Neural progenitor cell (in vitro differentiated cells): ENCODE measurements at places on chromosomes 1 and 21.

GRCh38 chr21:21114461-21114860, 116.3 kb downstream of the NCAM2 start:
- DNase-seq = no peak

- DNase-seq = no peak
These were observed 82.4 kb upstream of the CYYR1 start for GRCh38 chr21:26655460-26655859.

- peak; percentile 6 for DNase-seq
These were observed 553 bp downstream of the PTGER3 start for GRCh38 chr1:71046891-71047634.

GRCh38 chr1:17276568-17276967, 27.7 kb downstream of the PADI3 start:
- DNase-seq = no peak

- DNase-seq = no peak
These were observed 36.8 kb downstream of the RAB3GAP2 start for GRCh38 chr1:220235462-220235861.

DNA sequence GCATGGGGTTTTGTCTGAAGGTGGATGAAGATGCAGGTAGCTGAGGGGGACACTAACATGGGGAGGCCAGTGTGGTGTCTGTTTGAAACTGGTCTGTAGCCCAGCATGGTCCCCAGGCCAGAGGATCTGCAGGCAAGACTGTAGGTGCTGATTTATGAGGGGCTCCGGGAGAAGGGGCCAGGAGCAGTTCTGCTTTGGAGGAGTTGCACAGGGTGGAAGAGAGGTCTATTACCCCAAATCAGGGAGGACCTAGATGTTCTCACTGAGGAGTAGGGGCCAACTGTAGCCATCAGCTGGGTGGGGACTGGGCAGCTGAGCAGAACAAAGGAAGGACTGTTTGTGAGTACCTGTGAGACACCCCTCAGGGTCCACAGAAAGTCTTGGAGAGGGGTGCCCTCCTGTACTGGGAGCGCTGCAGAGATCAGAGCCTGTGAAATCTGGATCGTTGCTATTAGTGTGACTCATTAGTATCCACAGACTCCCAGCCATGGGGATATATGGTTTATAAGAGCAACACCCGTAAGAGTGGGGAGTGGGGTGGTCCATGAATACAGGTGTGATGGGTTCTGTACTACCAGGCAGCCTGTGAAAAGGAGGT, 64.3 kb upstream of the IRF2BP2 start:
- no peak for DNase-seq

- DNase-seq = peak; percentile 37
These were observed 3.3 kb downstream of the CSRP1 start for GRCh38 chr1:201503397-201504176.

- DNase-seq = no peak
These were observed 51.2 kb downstream of the GIPC2 start for GRCh38 chr1:78096976-78097375.

GRCh38 chr1:89844241-89844807, 23.5 kb downstream of the LRRC8D start:
- DNase-seq = no peak

DNA sequence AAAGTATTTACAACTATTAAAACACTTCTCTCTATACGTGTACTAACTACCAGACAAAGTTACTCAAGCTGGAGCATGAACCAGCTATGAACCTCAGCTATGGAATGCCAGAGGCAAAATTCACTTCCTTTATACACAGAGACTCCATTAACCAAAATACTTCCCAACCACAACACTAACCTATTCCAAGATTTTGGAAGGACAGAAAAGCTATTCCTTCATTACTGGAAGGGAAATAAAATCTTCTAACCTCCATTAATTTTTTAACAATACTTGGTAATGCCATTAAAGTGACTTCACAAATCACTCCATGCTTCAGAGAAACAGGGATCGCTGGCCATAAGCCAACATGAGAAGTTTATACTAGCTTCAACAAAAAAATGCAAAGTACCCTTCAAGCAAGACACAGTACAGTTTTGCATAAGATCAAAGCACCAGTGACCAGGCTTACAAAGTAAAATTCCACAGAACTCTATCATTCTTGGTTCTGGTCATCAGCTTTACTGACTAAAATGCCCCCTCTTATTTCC, 58.0 kb downstream of the PUM1 start:
- DNase-seq = no peak

GRCh38 chr1:210582205-210582970, 253.7 kb downstream of the HHAT start:
- DNase-seq = no peak

DNA sequence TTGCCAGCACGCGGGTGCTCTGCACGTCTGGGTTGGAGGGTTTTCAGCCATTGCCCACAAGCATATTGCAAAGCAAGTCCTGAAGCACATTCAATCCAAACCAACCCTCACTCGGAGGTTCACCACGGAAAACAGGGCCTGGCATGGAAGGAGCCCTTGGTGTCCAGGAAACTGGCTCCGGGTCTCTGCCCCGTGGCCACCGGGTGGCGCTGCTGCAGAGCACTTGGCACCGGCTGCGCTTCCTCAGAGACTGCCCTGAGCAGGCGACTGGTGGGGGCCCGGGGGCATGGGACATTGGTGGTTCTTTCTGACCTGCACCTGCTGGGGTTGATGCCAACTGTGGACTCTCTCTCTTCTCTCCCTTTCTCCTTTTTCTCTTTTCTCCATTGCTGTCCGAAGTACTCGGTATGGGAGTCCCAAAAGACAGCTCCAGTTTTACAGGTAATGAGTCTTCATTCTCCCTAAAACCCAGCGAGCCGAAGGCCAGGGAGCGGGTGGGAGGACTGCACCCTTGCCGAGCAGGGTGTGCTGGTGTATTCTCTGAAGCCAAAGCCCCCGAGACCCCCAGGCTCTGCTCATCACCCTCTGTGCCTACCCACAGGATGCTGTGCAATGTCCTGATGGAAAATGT, 4.1 kb upstream of the KCNAB2 start:
- peak; percentile 75 for DNase-seq

DNA sequence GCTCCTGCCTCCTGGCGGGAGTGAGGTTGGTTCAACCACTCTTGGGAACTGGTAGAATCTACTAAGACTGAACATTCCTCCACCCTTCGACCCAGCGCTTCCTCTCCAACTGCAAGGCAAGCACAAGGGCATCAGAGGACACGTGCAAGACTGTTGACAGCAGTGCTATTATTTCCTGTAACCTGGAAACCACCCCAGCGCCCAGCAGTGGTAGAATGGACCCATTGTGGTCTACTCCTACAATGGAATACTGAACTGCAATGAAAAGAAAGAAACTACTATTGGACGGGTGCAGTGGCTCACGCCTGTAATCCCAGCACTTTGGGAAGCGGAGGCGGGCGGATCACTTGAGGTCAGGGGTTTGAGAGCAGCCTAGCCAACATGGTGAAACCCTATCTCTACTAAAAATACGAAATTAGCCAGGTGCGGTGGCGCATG, 33.0 kb upstream of the TARDBP start:
- peak; percentile 50 for DNase-seq

DNA sequence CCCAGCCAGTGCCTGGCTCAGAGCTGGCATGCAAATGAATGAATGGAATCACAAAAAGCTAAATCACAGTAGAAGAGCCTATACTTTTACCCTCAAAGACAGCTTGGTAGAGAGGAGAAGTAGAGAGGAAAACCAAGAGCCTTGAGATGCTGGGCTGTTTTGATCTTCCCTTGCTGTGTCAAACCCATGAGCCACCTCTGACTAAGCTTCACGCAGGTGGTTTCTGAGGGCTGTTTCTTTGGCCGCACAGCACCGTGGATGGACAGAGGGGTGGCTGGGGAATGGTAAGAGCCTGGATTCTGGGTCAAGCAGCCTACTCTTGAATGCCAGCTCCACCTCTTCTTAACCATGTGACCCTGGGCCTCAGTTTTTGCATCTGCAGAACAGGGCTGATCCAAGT, 18.6 kb downstream of the ABCG1 start:
- no peak for DNase-seq

DNA sequence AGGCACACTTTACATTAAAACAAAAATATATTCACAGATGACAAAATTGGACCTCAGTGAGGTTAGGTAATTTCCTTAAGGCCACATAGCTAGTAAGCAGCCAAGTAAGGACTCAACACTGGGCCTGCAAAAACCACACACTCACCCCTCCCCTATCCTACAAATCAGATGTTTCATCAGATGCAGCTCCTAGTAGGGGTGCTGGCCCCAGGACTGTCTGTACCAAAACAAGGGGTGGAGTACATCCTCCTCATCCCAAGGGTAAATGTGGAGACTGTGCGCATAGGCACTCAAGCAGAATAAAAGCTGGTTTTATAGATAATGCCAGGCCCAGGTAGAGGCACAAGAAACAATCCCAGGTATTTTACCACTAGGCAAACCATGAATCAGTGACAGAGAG, 25.7 kb downstream of the URB1 start:
- DNase-seq = no peak

- DNase-seq = no peak
These were observed 32.7 kb upstream of the DHCR24 start for GRCh38 chr1:54919367-54920359.

DNA sequence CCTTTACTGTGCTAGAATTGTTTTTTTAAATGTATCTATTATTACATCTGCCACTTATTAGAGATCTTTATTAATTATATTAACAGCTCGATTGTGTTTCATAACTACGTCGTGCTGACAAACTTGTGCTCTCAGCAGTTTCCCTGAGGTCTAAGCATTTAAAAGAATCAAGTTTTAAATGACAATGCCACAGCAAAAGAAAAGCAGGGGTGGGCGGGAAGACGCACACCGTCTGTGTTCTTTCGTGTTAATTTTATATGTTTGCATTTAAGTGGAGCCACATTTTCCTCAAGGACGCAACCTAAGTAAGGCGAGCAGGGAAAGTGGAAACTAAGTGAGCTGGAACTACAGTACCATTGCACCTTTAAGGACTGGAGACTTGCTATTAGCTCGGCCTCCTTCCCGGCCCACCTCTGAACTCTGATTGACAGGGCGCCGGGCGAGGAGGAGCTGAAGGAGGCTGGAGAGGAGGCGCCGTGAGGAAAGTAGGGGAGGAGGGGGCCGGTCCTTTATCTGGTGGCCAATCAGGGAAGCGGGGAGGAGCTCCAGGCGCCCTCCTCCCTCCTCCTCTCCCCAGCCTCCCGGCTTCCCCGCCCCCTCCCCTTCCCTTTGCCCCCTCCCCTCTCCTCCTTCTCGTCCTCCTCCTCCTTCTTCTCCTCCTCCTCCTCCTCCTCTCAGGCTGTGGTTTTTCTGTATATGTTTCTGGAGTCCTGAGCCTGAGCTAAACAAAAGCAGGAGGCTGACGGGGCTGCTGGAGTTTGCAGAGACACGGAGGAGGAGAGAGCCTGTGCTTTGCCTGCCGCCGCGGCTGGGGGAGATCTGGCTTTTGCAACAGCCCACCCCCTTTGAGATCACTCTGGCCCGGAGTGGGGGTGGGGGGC, at the start of gene PBX1:
PBX1 (plus strand) TSS at position 724 of the 881 bp plus-strand sequence.
- peak; percentile 98 for DNase-seq

DNA sequence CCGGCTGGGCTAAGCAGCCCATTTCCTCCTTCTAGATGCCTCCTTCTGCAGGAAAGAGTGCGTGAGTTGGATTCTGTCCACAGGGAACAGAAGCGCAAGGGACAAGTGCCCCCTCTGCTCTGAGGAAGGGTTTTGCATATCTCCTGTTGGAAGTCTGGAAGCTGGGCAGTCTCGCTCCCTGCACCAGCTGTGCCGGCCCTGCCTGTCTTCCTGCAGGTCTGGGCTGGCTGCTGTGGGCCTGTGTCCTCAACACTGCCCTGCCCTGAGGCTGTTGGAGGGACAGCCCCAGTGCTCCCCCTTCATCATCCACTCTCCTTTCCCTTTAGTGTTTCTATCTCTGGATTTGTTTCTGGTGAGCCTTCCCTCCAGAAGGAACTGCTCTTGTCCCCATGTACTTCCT, 21.8 kb downstream of the ADARB1 start:
- no peak for DNase-seq

- peak; percentile 42 for DNase-seq
These were observed 83.4 kb downstream of the SLC16A1 start for GRCh38 chr1:112872551-112872962.

GRCh38 chr1:7474786-7475502, 296.2 kb upstream of the VAMP3 start:
- peak; percentile 33 for DNase-seq

DNA sequence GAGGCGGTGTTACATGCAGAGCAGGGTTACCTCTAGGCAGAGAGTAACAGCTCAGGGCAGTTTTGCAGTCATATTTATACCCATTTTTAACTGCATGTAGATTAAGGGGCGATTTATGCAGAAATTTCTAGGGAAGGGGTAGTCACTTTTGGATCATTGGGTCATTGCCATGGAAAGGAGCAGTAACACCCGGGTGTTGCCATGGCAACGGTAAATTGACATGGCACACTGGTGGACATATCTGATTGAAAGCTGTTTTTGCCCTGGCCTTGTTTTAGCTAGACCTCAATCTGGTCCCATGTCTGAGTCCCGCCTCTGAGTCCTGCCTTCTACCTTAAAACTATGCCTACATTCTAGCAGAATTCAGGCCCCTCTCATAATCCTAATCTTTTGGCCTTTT, 11.8 kb upstream of the USP1 start:
- DNase-seq = no peak

GRCh38 chr1:226523646-226524406, 24.7 kb upstream of the STUM start:
- DNase-seq = no peak

- DNase-seq = no peak
These were observed 14.1 kb downstream of the DDAH1 start for GRCh38 chr1:85450832-85451231.

- DNase-seq = no peak
These were observed 4.4 kb upstream of the PIK3C2B start for GRCh38 chr1:204498981-204499380.

DNA sequence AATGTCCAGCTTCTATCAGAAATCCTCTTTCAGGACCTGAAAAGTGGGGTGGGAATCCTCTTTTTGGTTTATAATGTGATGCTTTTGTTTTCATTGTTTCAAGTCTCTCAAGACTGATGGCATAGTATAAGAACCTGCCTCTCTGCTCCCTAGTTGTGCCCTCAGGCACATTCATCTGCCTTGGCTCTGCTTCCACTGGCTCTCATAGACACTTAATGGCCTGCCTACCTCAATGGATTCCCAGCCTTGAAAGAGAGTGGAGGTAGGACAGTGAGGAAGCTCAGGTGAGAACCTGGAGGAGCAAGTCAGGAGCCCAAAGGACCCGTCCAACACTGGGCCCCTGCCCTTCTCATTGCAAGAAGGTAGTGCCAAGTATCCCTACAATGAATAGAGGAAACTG, 4.8 kb downstream of the TTLL7 start:
- no peak for DNase-seq

GRCh38 chr1:29631361-29631760, 395.0 kb downstream of the PTPRU start:
- DNase-seq = no peak

DNA sequence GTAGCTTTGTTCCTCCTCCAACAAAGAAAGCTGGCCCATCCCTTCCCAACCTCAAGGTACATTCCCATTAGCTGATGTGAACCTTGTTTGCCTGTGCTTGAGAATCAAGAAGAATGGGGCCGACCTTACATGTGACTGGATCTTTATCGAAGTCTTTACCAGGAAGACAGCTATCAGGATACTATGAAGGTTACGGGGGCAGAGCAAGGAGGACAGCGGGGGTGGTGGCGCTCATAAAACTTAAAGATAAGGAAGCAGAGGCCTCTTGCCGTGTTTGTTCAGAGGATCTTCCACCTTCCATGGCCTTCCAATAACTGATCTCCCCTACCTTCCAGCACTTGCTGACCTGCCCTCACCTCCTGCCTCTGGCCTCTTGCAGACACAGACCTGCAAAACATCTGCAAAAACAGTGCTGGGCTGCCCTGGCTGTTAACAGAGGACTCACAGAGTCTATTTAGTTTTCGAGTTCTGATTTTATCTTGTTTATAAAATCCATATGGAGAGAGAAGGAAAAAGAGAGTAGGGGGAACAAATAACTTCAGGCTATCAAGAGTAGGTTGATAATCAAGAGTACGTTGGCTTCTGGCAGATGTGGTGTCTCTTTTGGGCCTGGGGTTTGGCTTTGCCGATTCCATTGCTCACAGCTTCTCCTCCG, 198.0 kb downstream of the HUNK start:
- no peak for DNase-seq
